ENCODE measurements at places on chromosomes 11 and 22.
A peak's percentile ranks its signal among the peaks of the same experiment; 100 is the strongest.

DNA sequence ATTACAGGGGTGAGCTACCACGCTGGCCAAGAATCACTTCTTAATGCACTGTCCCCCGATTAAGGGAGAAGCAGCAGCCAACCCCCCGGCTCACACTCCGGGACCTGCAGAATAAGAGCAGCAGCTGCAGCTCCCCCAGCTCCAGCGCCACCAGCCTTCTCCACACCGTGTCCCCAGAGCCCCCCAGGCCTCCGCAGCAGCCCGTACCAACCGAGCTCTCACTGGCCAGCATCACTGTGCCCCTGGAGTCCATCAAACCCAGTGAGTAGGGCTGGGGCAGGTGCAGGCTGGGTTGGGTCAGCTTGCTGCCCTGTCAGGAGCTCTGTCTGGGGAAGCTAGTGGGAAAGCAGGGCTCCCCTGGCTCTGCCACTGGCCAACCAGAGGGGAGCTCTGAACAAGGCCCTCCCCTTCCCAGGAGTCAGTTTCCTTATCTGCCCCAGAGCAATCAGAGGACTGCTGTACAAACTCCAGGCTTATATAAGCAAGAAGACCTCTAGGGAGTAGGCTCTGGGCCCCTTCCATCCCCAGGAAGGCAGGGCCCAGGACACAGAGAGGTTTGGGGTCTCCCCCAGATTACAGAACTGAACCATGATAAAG is 8.5 kb upstream of the SH3BP1 start:
- no peak for DNase-seq

- no peak for DNase-seq
Observed at GRCh38 chr22:45970705-45971407, 6.1 kb downstream of the WNT7B start.

GRCh38 chr11:93614173-93614722 is 47.2 kb upstream of the CEP295 start:
- no peak for DNase-seq

DNA sequence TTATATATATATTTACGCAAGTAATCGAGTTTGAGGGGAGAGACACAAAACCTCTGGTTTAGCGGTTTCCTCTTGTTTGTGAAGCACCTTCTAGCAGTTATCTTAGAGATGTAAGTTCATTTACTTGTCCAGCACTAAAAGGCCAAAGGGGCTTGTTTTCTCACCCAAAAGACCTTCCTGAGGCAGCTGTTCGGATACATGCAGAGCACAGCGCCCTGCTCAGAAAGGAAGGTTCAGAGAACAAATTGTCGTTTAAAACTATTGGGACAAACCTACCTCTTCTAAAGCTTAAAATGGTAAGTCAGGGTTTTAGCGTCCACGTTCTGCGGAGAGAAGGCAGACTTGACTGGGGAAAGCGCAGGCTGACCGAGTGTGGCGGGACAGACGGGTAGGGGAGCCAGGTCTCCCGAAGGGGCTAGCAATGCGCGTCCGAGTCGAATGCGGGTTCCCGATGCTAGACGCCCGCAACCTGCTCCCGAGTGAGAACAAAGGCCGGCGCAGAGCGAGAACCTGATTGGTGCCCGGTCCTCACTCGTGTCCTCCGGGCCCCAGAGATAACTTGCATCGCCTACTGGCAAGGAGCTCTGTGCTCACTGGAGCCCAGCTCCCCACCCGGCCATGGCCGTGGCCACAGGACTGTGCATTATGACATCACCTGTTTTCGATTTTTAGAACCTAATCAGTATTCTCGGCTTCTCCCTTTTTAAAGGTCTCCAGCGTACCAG is 1.0 kb upstream of the SESN3 start:
- no peak for DNase-seq

- DNase-seq: no peak
Observed at GRCh38 chr22:48429446-48430020, 1398.1 kb downstream of the BRD1 start.

GRCh38 chr22:38873469-38874411 is 1.7 kb upstream of the CBX6 start:
- DNase-seq: no peak

DNA sequence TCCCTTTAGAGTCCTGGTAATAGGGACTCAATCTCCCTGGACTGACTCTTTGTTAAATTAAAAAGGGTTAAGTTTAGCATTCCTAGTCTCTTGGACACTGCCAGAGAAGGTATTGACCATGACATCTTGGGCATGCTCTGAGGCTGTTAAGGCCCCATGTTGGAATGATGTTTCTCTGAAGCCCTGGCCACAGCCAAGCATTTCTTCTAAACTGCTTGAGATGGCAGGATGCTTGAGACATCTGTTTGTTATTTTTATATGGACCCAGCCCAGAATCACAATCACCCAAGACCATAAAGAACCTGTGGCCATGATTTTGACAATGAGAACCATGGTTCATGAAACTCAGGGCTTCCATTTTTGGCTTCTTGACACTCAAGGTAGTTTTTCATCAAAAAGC is 5.5 kb upstream of the ANKK1 start:
- DNase-seq: no peak

- DNase-seq: no peak
Observed at GRCh38 chr11:112004389-112004788, 20.8 kb upstream of the DLAT start.

DNA sequence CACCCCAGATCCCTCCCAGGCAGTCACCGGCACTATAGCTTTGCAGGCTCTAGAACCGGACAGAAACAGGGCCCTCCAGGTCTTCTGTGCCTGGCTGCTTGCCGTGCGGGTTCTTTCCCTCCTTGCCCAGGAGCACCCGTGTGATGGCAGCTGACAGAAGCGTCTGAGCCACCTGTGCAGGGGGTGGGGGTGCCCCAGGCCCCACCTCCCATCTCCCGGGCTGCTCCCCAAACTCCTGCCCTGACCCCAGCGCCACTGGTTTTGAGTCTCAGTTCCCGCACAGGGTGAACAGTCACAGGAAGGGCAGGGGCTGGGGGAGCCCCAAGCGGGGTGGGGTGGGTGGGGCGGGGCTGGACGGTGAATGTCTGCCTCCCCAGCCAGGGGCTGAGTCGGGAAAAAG is 13.2 kb upstream of the PHLDA2 start:
- DNase-seq: no peak

GRCh38 chr11:134714021-134714656 is 302.1 kb upstream of the B3GAT1 start:
- no peak for DNase-seq

GRCh38 chr11:121309688-121310087 is 17.1 kb downstream of the SC5D start:
- DNase-seq: no peak

GRCh38 chr22:23263651-23264555 is 83.6 kb downstream of the BCR start:
- peak; percentile 13 for DNase-seq

GRCh38 chr11:95727620-95728019 is 62.0 kb downstream of the FAM76B start:
- no peak for DNase-seq

DNA sequence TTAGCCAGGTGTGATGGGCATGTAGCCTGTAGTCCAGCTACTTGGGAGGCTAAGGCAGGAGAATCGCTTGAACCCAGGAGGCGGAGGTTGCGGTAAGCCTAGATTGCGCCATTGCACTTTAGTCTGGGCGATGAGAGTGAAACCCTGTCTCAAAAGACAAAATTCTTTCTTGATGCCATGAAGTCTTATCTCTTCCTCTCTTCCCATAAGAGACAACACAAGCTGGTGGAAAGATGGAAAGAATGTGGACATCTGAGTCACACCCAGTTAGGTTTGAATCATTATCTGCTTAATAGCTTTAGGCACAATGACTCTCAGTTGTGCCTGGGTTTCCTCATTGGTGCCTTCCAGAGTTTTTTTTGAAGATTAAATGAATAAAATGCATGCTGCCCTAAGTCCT is 35.3 kb downstream of the KREMEN1 start:
- peak; percentile 36 for DNase-seq

GRCh38 chr22:31284281-31285155 is 7.8 kb downstream of the PIK3IP1 start:
- no peak for DNase-seq

GRCh38 chr11:58926251-58926650 is 13.0 kb upstream of the GLYATL1 start:
- DNase-seq: no peak

DNA sequence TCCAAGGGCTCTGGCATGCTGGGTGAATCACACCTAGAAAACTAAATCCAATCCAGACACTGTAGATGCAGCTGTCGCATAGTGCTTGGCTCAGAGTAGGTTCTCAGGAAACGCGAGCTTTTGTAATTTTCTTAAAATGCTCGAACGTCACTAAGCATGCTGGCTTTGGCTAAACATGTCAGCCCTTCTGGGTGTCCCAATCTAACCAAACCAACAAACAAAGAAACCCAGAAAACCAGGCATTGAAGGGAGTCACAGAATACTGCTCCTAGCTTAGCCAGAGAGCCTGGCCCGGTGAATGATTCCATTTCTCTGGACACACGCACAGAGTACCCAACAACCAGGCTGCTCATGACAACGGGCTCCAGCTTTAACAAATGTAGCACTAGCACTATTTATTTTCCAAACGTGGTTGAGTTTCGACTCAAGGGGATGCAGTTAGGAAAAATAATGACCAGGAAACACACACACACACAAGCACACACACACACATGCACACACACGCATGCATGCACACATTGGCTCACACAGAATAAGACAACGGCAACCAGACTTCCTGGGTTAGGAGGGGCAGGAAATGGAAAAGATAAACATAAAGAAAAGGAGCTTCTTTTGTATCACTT is 492.6 kb downstream of the MIAT start:
- no peak for DNase-seq

GRCh38 chr22:47569389-47570299 is 807.2 kb downstream of the TBC1D22A start:
- DNase-seq: no peak

GRCh38 chr11:119666061-119666460 is 62.9 kb downstream of the NECTIN1 start:
- DNase-seq: no peak

DNA sequence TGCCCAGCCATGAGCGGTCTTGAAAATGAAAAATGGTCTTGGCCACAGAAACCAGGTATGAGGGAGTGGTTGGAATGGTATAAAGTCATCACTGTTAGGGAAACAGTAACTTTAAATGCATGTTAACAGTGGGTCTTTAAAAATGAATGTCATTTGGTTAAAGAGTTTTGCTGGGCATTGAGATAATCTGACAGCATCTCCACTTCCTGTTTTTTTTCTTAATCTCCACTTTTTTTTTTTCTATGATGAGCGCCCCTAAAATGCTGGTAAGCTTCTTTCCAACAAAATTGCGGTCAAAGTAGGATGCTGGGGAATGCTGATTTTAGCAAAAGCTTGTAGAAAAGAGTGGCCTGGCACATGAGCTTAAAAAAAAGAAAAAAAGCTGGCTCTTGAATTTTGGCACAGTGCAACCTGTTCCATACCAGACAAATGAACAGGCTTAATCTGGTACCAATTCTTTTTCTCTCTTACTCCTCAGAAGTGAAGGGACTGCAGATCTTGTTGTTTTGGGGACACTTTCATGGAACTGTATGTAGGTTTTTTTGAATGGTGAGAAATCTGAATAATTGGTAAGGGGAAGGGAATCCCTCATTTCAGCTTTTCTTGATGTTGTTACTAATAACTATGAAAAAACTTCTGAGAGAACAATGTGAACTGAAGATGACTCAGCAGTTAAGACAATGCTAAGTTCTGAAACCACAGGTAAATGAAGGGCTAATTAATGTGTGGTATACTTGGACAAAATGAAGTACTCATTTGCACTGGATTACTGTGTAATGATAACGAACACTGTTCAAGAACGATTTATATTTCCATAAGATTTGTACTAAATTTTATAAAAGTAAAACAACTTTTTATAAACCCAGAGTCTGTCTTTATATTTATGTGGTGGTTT is 3.1 kb upstream of the ARHGEF12 start:
- no peak for DNase-seq

- no peak for DNase-seq
Observed at GRCh38 chr11:11641581-11641980, 19.8 kb upstream of the GALNT18 start.

DNA sequence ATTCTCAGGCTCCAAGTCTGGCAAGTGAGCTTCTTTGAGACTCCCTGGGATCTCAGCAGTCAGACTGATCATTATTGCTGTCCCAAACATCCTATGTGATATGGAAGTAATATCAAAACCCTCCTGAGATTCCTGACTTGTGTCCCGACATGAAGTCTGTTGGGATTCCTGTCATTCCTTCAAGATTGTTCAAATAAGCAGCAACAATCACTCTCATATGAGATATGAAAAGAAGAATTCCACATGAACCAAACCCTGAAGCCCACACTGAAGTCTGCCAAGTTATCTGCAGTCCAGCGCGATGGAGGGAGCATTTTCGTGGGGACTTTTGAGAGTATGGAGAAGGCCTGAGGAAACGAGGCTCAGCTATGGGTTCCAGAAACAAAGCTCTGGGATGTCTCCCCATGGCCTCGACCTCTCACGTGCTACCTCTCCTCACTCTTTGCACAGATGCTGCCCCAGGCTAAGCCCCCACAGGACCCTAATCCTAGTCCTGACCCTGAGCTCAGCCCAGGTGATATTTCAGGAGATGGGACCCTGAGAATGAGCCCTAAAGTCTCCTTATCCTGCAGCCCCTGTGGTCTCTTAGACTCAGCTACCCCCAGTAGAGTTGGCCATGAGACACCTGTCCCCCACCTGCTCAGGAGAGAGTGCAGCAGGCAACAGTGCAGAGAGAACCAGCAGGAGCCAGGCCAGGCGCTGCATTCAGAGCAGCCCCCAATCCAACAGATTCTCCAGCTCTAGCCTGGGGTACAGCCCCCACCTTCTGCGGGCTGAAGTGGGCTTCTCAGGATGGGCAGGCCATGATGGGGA is 100.2 kb downstream of the GGTLC2 start:
- no peak for DNase-seq

DNA sequence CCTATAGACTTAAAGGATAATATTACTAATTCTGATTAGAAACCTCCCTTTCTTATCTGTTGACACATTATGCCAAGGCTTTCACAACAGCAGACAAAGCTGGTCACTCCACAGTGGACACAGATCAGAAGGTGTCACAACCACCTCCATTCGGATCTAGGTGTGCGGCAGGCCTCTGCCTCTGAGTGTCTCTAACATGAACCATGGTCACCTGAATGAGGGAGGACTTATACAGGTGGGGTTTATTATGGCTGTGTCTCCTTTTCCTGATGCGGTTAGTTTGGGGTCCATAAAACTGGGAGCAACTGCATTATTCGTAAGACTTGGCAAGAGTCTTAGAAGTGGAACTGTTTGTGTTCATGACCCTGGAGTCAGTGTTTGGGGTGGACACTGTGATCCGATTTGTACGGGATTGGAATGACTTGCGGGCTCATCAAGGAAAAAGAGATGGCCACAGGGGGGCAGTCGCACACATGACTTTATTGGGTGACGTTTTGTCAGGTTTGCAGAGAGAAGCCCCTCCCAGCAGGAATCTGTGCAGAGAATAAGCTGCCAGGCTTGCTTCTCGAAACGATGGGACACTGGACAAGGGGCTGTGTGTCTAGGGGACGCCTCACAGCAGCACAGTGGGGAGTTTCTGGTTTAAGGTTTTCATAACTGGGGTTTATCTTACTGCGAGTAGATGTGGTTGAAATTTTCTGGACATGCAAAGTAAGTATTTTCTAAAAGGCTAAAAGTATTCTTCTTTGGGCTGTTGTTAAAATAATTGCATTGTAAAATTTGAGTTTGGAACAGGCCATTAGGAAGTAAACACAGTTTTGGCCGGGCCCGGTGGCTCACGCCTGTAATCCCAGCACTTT is 90.6 kb downstream of the GAB4 start:
- DNase-seq: no peak

- no peak for DNase-seq
Observed at GRCh38 chr22:47247579-47248240, 485.3 kb downstream of the TBC1D22A start.
